ENCODE measurements at places on chromosomes 7 and 10.

GRCh38 chr7:143850682-143851081 is 51.3 kb downstream of the TCAF1 start:
- DNase-seq, result no peak

DNA sequence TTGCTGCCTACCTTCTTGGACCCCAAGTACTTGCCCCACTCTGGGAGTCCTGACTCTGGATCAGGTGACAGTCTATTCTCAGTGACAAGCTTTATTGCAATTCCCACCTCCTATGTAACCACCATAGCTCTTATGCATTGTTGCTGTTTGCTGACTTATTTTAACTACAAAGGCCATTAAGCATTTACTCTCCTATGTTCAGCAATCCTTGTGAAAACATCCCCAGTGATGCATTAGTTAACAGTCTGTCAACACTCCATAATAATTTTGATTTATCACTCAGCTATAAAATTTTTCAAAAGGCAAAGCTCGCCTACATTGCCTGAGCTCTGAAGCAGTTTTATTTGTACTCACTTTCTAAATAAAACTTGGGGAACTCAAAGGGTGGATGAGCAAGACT is 871.8 kb upstream of the SORCS1 start:
- no peak for DNase-seq

GRCh38 chr7:129341816-129342806 is 92.1 kb upstream of the STRIP2 start:
- DNase-seq, result no peak

- no peak for DNase-seq
Measured at GRCh38 chr7:150595361-150595760, 28.2 kb downstream of the GIMAP4 start.

- DNase-seq, result no peak
Measured at GRCh38 chr7:65907501-65908198, 34.8 kb downstream of the VKORC1L1 start.

DNA sequence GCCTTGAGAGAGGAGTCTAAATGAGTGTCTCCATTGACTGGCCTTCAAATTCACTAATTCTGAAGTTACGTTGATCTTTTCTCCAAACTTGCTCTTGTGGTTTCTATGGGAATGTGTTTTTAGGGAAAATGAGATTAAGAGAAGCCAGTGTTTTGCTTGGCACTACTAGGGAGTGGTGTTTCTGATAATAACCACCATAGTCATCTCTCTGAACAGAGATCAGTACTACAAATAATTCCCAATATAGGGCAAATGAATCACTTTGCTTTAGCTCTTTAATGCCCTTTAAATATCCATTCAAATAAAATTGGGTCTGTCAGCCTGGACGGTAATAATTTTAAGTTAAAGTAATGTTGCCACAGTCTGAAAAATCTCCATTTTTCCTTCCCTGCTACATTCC is 90.8 kb downstream of the NRF1 start:
- DNase-seq, result no peak

DNA sequence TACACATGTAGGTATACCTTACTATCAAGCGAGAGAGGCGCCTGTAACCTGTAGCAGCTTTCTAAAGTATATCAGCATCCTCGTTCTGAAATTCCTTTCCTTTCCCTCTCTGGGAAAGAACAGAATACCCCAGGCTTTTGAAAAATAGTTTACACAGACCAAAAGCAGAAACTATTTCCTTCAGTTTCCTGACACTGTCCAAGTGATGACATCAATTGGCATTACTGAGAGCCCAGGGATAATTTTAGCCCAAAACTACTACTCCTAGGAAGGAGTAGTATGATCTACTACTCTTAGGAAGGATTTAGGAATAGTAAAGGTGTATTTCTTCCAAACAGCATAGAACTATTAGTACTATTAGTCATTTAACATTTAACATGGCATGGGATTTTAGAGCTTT is 6.0 kb downstream of the GNG11 start:
- no peak for DNase-seq

- DNase-seq, result no peak
Measured at GRCh38 chr10:29131952-29132547, 156.8 kb upstream of the LYZL1 start.

GRCh38 chr7:74672343-74672915 is 14.9 kb downstream of the GTF2I start:
- DNase-seq, result no peak

- DNase-seq, result no peak
Measured at GRCh38 chr7:20299145-20299544, 31.6 kb upstream of the ITGB8 start.

DNA sequence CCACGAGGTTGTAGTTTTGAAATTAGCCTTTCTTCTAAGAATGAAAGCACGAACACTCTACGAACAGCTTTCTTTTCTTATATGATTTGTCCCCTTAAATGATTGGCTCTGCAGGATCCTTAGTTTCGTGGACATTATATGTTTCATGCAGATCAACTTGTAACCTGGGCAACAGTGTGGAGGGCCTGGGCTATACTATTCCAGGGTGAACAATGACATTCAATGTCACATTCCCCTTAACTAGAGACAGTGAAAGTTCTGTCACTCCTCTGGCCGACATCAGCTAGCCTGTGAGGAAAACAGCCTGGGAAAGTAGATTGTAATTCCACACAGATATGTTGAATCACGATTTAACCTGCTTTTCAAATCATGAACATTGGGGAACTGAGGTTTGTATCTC is 23.4 kb downstream of the TAS2R16 start:
- DNase-seq, result no peak

GRCh38 chr10:132538790-132539421 is 1.3 kb downstream of the INPP5A start:
- DNase-seq, result no peak

GRCh38 chr10:48456808-48457761 is 147.8 kb downstream of the ARHGAP22 start:
- DNase-seq, result no peak

GRCh38 chr10:77859865-77860282 is 66.7 kb downstream of the DLG5 start:
- DNase-seq, result no peak

GRCh38 chr7:37419496-37419895 is 29.2 kb downstream of the ELMO1 start:
- no peak for DNase-seq

- DNase-seq, result no peak
Measured at GRCh38 chr10:102274062-102274461, 28.7 kb downstream of the GBF1 start.

- DNase-seq, result no peak
Measured at GRCh38 chr10:92091965-92092364, 168.4 kb downstream of the BTAF1 start.

GRCh38 chr10:47289921-47290320 is 10.1 kb upstream of the GDF10 start:
- DNase-seq, result no peak

DNA sequence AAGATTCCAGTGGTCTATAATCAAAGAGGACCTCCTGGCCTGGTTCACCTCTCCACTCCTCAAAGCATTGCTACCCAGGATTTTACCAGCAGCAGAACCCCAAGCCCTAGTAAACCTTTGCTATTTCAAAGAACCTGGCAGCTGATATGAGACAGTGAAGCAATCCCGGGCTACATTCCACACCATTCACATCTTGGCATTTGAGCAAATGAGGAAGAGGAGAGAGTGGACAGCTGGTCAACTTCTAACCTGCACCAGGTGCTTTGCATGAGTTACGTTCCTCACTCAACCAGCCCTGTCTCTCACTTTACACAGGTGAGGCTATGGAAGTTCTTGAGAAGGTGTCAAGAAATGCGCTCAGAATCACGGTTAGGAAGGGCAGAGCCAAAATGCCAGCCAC is 1.1 kb downstream of the CCDC3 start:
- DNase-seq, result no peak

All from activated CD4-positive, CD25-positive, alpha-beta regulatory T cell (primary cell).